ENCODE measurements at places on chromosomes 1 and 21. TPM values are rescaled to one million over a fixed set of nuclear protein-coding genes. Genes with fewer than 3 reads are reported as not detected.

MGST3 gene
- total RNA-seq, result 101 TPM

SHISAL2A gene
- total RNA-seq, result 8.4 TPM

CPT2 gene
- total RNA-seq, result 16.8 TPM

CYP4Z1 gene
- total RNA-seq, result not detected

LIN28A gene
- total RNA-seq, result not detected

HIPK1 gene
- total RNA-seq, result 80.0 TPM

TNFRSF25 gene
- total RNA-seq, result 95.0 TPM

PLEKHG5 gene
- 1.4 TPM for total RNA-seq

TFF2 gene
- not detected for total RNA-seq

APOBEC4 gene
- not detected for total RNA-seq

BACH1 gene
- 25.2 TPM for total RNA-seq

OR2T33 gene
- total RNA-seq, result not detected

IFNLR1 gene
- 2.7 TPM for total RNA-seq

FMO4 gene
- 1.3 TPM for total RNA-seq

GNAT2 gene
- not detected for total RNA-seq

TLCD4 gene
- total RNA-seq, result 0.02 TPM

PTGS2 gene
- total RNA-seq, result 1.3 TPM

TMEM82 gene
- not detected for total RNA-seq

KCNA3 gene
- 56.0 TPM for total RNA-seq

Measured in T-helper 2 cell treated with Interferon-gamma antibody and Interleukin-4, amounts not matched to agents 100 ng/mL and 5 ng/mL, for 36 hours (primary cell).